ENCODE measurements at places on chromosomes 16 and 17.

DNA sequence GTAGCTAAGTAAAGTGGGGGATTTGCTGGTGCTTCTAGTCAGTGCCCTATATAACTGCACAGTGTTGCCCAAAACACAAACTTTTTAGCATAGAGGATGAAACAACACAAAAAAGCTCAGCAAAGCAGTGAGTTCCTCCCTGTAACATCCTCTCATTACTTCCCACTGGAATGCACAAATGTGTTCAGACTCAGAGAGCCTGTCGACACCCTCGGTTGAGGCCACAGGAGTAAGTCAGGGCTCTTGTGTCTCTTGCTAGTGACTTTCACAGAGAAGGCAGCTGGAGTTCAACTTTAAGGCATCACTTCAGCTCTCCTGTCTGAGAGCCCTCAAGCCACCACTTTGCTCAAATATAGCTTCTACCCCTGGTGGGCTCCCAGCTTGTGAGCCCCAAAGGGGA, 107.2 kb upstream of the NETO2 start:
- no peak for DNase-seq

DNA sequence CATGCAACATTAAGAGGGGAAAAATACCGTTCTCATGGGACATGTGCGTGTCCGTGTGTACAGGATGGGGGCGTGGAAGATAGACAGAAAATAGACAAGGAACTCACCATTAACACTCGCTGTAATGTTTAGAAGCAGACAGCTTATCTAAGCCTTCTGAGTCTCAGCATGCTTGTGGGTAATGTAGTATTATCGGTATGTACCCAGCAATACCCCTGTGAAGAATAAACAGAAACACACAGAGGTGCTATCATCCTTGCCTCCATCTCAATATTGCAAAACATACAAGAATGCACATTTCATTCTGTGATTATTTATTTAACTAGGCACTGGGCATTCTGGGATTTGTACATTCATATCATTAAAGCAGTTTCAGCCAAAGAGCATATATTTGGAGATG, 42.0 kb upstream of the RBFOX1 start:
- DNase-seq: no peak

- DNase-seq: no peak
These were observed 100.1 kb downstream of the AATF start for GRCh38 chr17:37048811-37049210.

GRCh38 chr16:20241321-20241720, 86.0 kb downstream of the GP2 start:
- DNase-seq: no peak

DNA sequence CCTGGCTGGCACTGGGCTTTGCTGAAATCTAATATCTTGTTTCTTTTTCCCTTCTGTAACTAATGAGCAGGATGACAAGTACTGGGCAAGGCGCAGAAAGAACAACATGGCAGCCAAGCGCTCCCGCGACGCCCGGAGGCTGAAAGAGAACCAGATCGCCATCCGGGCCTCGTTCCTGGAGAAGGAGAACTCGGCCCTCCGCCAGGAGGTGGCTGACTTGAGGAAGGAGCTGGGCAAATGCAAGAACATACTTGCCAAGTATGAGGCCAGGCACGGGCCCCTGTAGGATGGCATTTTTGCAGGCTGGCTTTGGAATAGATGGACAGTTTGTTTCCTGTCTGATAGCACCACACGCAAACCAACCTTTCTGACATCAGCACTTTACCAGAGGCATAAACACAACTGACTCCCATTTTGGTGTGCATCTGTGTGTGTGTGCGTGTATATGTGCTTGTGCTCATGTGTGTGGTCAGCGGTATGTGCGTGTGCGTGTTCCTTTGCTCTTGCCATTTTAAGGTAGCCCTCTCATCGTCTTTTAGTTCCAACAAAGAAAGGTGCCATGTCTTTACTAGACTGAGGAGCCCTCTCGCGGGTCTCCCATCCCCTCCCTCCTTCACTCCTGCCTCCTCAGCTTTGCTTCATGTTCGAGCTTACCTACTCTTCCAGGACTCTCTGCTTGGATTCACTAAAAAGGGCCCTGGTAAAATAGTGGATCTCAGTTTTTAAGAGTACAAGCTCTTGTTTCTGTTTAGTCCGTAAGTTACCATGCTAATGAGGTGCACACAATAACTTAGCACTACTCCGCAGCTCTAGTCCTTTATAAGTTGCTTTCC, 56.0 kb downstream of the HLF start:
- no peak for DNase-seq

GRCh38 chr17:40615841-40616476, 31.7 kb downstream of the SMARCE1 start:
- no peak for DNase-seq

- peak; percentile 6 for DNase-seq
These were observed 111.1 kb downstream of the SMG6 start for GRCh38 chr17:2192367-2193057.

DNA sequence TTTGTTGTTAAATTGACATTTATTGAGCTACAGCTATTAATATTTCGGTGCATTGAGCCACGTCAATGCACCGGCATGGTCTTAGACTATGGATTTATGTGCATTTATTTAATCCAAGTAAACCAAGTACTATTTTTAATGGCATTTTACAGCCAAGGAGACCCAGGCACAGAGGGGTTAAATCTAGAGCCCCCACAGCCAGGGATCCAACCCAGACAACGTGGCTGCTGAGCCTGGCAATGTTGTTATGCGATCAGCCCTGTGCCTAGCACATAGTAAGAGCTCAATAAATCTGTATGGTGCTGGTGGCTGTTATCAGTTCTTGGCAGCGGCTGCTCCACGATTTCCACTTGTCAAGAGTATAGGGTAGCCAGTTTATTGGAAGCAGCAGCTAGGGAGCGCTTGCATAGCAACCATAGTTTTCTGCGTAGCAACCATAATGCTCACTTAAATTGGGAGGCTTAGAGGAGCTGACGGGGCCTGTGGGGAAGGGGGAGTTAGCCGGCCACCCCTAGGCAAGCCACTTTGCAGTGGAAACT, 541 bp upstream of the RBBP6 start:
- DNase-seq: no peak

- no peak for DNase-seq
These were observed 70.7 kb downstream of the RPTOR start for GRCh38 chr17:80615376-80615775.

- DNase-seq: no peak
These were observed 5.8 kb upstream of the CHCT1 start for GRCh38 chr17:60416368-60416925.

DNA sequence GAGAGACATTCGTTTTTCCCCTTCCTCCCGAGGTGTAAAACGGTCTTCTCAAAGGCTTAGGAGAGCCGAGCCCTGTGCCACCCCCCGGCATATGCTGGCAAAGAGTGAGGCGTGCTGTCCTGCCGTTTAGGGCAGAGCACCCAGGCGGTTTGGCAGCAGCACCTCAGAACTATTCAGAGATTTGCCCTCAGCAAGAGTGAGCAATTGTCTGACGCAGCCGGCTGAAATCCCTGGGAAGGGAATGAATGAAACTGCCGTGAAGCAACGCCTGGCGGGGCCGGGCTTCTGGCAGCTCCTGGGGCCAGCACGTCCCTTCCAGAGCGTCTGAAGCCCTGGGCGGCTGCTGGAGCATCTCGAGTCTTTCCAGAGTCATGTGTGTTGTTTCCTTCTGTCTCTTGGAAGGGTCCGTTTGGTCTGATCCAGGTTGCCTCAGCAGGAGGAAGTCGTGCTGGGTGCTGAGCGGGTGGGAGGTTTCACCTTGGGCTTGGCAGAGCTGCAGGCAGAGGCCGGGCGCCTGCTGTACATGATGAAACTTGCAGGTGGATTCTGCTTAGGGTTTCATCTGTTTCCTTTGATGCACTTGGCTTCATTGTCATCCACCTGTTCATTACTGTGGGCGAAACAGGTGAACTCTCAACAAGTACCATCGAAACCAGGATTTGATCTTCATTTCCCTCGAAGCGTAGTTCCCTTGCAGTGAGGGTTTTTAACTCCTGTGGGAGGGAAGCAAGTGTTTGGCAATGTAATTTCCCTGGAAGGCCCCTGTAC, 35.4 kb downstream of the TBCD start:
- no peak for DNase-seq

- no peak for DNase-seq
These were observed 307.5 kb downstream of the MAP2K4 start for GRCh38 chr17:12328204-12328603.

DNA sequence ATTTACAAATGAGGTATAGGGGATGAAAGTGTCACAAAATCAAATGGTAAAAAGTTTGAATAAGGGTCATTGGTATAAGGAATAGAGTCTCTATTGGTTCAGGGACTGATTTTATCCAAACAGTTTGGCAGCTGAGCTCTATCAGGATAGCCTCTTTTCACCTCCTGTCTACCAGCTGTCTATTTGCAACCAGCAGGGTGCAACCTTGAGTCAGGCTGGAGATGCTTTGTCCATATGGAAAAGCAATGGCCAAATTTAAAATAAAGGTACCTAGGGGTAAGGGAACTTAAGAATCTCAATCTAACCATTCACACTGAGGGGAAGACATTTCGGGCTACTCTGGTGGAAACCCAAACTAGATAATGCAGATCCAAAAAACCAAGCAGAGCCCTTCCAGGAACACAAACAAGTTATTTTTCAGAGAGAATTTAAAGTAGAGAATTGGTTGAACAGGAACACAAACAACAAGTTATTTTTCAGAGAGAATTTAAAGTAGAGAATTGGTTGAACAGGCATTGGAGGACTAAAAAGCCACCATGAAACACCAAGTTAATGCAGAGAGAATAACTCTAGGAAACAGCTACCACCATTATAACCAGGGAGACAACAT, 12.6 kb upstream of the CA10 start:
- no peak for DNase-seq

DNA sequence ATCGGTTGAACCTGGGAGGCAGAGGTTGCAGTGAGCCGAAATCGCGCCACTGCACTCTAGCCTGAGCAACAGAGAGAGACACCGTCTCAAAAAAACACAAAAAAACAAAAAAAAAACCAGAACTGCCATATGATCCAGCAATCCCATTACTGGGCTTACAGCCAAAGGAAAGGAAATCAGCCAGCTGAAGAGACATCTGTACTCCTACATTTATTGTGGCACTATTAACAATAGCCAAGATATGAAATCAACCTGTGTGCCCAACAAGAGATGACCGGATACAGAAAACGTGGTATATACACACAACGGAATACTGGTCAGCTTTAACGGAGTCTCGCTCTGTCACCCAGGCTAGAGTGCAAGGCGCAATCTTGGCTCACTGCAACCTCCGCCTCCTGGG, 14.6 kb downstream of the FANCA start:
- no peak for DNase-seq

DNA sequence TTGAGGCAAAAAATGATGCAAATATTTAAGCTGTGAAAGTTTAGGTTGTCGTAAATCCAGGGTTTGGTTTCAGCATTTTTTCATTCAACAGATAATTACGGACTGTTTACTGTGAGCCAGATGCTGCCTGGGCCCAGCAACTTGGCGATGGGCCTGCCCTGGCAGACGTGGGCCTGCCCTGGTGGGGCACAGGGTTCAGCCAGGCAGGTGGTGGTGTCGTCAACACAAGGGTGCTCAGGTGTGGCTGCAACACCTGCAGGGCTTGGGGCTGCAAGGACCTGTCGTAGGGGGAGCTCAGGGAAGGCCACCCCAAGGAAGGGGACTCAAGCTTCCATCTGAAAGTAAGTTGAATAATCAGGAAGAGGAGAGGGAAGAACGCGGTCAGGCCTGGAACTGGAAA, 15.1 kb downstream of the ZC3H18 start:
- no peak for DNase-seq

- no peak for DNase-seq
These were observed 5.8 kb downstream of the DHX38 start for GRCh38 chr16:72099377-72099818.

DNA sequence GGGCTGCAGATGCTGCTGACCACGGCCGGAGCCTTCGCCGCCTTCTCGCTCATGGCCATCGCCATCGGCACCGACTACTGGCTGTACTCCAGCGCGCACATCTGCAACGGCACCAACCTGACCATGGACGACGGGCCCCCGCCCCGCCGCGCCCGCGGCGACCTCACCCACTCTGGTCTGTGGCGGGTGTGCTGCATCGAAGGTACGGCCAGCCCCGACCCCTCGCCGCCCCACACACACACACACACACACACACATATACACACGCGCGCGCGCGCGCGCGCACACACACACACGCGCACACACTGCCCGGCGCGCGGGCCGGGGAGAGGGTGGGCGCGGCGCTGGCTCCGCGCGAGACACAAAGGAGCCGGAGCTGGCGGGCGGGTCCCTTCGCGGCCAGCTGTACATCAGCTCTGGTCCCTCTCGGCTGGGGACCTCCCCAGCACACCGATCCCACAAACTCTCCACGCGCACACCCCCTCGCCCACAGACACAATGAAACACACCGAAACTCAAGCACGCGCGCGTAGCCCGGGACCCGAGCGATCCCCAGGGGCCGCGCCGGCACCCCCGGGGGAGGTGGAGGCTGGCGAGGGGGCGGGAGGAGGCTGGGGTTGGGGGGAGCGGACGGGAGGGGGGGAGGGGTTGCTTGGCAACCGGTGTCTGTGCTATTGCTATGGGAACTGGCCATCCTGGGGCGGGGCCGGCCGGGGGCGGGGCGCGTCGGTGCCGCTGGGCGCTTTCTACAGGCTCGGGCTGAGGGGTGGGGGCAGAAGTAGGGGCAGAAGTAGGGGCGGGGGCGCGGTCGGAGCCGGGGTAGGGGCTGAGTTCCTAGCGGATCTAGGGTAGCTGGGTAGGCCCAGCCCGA, 658 bp downstream of the CACNG4 start:
- DNase-seq: no peak

DNA sequence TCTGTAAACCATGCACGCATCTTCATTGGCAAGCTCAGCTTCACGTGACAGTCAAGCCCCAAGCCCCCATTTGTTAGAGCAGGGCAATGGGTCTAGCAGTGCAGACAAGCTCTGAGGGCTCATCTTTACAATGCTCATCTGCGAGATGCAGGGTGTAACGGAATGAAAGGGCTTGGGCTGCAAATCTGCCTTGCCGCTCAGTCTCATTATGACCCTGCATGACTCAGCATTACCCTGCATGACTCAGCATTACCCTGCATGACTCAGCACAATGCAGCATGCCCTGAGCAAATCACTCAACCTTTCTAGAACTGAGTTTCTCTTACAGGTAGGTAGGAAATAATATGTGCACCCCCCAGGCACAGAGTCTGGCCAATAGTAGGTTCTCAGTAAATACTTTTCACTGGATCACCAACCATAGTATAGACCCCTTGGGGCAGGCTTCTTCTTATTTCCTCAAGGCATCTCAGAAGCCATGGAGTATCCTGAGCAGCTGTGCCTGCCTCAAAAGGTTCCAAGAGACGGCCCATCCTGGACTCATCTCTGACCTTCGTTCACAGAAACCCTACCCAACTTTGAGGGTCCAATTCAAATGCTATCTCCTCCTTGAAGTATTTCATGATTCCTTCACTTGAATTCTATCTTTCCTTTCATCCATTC, 391.3 kb upstream of the CDH5 start:
- DNase-seq: peak; percentile 16

- no peak for DNase-seq
These were observed 2.2 kb downstream of the FBXL16 start for GRCh38 chr16:703406-703805.

All from T-helper 1 cell (primary cell).